ENCODE measurements at places on chromosomes 12 and 14. TPM values are rescaled to one million over a fixed set of nuclear protein-coding genes. Genes with fewer than 3 reads are reported as not detected.

Gene SLC6A13
- polyA plus RNA-seq = not detected

Gene HOXC5
- not detected for polyA plus RNA-seq

Gene RGS6
- 0.22 TPM for polyA plus RNA-seq

Gene INHBE
- not detected for polyA plus RNA-seq

Gene BIN2
- polyA plus RNA-seq = 74.2 TPM

Gene OR4K17
- polyA plus RNA-seq = not detected

Gene RDH12
- not detected for polyA plus RNA-seq

Gene HPD
- polyA plus RNA-seq = not detected

Gene GPX2
- not detected for polyA plus RNA-seq

Gene CDKL1
- polyA plus RNA-seq = 4.2 TPM

Gene CCDC175
- not detected for polyA plus RNA-seq

Gene RHEBL1
- 5.0 TPM for polyA plus RNA-seq

Gene DHRS4L2
- 8.6 TPM for polyA plus RNA-seq
